Kidney glomerular epithelial cell (primary cell): ENCODE measurements at places on chromosomes 6 and 20.
A peak's percentile ranks its signal among the peaks of the same experiment; 100 is the strongest.

DNA sequence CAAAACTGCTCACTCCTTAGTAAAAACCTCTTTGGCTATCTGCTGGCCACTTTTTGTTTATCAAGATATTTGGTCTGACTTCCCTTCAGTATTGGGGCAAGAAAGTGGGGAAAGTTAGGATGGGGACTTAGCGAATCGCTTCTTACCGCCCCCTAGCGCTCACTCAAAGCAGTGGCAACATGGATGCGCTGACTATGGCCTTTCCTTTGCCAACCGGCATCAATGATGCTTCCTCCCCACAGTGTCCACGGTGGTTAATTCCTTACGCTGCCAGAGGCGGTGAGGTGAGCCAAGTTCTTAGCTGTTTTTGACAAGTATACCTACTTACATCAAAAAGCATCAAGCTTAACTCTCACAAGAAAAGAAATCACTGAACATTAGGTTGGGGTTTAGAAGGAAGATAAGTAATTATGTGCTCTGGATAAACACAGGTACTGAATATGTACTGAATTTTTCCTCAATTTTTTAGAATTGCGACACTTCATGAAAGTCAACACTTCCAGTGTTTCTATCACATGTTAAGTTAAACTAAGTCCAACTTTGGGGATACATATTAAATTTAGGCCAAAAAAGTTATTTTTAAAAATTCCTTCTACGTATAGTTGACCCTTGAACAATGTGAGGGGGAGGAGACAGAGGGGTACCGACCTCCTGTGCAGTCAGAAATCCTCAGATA lies 86.7 kb downstream of the GMDS start:
- DNase-seq: peak; percentile 15

- no peak for DNase-seq
These were observed 53.6 kb upstream of the TNFAIP3 start for GRCh38 chr6:137813308-137813970.

- no peak for DNase-seq
These were observed 53.9 kb upstream of the SMIM28 start for GRCh38 chr6:138323821-138324220.

- DNase-seq: peak; percentile 85
These were observed 251.6 kb downstream of the ADGB start for GRCh38 chr6:146850238-146850896.

DNA sequence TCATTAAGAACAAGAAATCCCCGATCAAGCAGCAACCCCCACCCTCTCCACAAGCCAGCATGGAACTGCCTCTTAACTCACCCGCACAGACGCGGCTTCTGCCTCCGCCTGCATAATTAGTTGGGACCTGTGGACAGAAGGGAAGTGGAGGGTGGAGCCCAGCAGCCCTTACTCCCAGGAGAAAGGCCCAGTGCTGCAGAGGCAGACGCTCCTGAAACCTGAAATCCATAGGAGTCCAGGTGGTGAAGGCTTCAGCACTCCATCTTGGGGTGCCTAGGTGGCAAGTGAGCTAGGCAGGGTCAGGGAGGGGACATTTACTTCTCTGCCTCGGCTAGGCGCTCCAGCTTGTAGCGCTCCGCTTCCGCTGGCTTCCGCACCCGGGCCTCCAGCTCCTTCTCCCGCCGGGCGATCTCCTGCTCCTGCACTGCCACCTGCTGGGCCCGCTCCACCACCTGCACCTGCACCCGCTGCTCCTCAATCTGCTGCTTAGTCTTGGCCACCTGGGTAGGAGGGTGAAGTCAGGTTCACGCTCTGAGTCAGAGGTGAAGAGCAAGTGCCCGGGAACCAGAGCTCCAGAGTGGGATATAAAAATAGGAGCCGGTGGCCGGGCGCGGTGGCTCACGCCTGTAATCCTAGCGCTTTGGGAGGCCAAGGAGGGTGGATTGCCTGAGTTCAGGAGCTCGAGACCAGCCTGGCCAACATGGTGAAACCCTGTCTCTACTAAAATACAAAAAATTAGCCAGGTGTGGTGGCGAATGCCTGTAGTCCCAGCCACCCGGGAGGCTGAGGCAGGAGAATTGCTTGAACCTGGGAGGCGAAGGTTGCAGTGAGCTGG lies 10.7 kb downstream of the TUBB start:
- peak; percentile 72 for DNase-seq
